Esophagus muscularis mucosa (tissue), 4 donors: ENCODE measurements at places on chromosomes 5 and 9.
A peak's percentile ranks its signal among the peaks of the same experiment; 100 is the strongest.

- peak; percentile 42 for DNase-seq
Measured at GRCh38 chr9:78292716-78293497, 4.0 kb upstream of the PSAT1 start.

- peak; percentile 94 for DNase-seq
Measured at GRCh38 chr9:127943731-127944144, 6.1 kb upstream of the DPM2 start.

GRCh38 chr5:151058301-151058700 is 22.5 kb downstream of the TNIP1 start:
- no peak for DNase-seq

- peak; percentile 24 for DNase-seq
Measured at GRCh38 chr9:2741441-2742158, 24.3 kb downstream of the KCNV2 start.

DNA sequence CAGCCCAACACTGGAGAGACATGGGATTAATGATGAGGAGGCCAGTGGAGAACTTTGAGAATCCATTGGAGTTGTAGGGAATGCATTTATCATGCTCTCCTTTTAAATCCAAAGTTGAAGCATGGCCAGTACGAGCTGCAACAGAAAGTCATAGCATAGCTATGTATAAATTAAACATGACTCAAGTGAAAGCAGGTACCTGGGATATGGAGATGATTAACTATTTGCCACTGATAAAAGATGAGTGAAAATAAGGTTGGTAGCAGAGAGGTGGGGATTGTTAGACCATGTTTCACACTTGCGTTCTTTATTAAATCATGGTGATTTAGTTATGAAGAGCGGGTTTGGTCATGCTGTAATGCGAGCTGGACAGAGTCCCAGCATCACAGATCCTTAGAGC is 189.6 kb downstream of the ARHGEF28 start:
- DNase-seq = no peak
